CD8-positive, alpha-beta T cell (primary cell): ENCODE measurements at places on chromosomes 4 and X. TPM values are rescaled to one million over a fixed set of nuclear protein-coding genes. Genes with fewer than 3 reads are reported as not detected.

Gene CLTRN
- total RNA-seq = 0.22 TPM

Gene SPANXN5
- not detected for total RNA-seq

Gene SEC24D
- 16.7 TPM for total RNA-seq

DNA sequence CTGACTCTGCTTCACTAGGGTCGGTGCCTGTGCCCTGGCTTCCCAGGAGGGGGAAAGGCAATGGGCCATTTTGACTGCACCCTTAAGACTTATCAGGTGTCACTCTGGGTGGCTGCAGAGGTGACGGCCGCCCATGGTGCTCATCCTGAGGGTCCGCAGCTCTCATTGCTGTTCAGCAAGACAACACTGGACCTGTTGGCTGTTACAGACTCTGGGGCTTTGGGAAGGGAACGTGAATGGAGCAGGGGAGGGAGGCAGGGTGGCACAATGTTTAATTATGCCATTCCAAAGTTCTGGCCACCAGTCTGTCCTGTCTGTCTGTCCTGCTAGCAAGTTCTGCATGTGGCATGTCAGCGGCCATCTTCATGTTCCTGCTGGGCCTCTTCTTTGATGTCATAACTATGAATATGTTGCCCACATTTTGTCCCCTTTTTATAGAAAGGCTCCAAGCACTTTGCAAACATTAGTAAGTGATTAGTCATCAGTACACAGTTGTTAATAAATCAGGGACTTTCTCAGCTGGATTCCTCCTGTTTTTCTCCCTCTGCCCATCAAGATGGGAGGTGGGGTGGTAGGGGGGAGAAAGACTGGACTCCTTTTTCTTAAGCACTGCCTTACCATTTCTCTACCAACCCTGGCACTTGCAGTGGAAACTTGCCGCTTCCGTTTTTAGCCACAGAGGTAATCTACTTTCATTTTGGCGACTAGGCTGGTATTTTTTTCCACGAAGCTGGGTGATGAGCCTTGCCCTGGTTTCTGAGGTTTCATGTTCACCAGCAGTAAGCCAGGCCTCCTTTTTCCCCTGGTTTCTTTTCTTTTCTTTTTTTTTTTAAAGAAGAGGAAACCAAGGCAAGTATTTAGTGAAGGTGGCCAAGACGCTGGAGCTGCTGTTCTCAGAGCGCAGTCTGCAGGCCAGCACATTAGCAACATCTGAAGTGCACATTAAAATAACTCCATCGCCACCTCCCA is 88.6 kb upstream of the TRIM2 start:
- DNase-seq = peak; percentile 92

DNA sequence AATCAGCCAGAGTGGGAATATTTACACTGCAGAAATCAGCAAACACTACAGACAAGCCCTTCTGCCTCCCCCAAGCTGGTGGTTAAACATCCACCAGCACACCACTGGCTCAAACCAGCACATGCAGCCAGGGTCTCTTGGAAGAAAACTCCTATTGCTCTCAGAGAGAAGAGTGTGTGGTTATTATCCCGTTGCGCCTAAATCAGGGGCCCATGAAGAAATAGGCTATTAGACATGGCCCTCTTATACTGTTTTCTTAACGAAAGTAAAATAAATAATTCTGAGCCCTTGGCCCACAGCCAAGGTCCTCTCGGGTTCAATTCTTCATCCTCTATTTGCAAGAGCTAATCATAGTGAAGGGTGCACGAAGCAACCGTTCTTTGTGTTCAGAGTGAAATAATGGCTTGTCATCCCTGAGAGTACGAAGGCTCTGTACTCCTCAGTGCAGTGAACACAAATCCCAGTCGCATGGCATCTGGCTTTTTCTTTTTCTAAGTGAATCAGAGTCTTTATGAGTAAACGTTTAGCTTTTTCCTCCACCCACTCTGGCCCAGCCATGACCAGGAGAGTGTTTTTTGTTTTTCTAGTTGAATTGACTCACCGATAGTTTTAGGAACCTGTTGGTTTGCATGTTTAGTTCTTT is 33.4 kb upstream of the RBM47 start:
- DNase-seq = no peak

DNA sequence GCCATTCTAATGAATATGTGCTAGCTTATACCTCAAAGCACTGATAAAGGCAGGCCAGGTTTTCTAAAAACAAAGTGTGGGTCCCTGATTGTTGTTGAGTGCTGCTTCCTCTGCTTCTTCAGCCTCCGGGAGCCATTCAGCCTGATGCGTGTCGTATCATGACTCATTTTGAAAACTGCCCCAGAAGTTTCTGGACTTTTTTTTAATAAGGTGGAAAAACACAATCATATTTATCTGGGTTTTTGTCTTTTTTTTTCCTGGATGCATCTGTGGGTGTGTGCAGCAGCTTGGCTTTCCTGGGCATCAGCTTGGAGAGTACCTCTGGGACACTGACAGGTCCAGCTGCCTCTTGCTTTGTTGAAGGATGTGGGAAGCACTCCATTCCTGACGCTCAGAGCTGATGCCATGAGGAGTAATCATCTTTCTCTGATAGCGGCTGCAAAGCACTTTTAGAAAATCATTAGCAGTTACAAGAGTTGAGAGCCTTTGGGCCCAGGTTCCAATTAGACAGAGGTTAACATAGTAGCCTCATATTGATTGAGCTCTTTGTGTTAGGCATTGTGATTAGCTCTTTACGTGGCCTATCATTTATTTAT is 66.9 kb downstream of the PARM1 start:
- no peak for DNase-seq

DNA sequence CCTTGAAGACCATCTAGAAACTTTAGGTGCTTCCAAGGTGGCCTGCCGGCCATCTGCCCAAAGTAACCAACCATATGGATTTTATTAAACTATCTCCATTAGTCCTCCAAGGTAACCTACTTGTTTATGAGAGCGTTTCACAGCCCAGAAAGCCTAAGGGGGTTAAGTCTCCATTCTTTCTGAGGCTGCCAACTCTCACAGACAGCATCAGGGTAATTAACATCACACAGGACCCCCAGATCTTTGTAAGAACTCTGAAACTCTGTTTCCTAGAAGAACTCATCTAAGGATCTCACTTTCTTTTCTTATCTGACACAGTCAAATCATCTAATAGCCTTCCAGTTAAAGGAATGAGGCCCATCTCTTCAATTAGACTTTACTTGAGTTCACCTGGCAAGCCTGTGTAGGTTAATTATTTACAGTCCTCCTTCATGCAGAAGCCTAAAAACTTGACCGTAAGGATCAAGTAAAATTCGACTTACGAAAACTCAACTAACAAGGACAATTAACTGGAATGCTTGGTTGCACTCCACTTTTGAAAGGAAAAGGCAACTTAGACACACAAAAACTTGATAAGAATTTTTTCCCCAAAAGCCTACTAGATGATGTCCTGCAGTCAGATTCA is 252.5 kb downstream of the GRIA3 start:
- DNase-seq = no peak

- peak; percentile 33 for DNase-seq
These were observed 22.9 kb upstream of the PUDP start for GRCh38 chrX:7170898-7171297.
